ENCODE measurements at places on chromosomes 3 and 15. TPM values are rescaled to one million over a fixed set of nuclear protein-coding genes. Genes with fewer than 3 reads are reported as not detected.

Gene IMPG2
- polyA plus RNA-seq = 0.30 TPM

GRCh38 chr15:41585127-41586047 is 26.4 kb downstream of the TYRO3 start:
- peak; percentile 73 for DNase-seq

Gene GPR62
- polyA plus RNA-seq = 0.04 TPM

Gene CAMKV
- not detected for polyA plus RNA-seq

- DNase-seq = no peak
Observed at GRCh38 chr3:54243960-54244682, 121.8 kb downstream of the CACNA2D3 start.

Gene FAM81A
- 0.28 TPM for polyA plus RNA-seq

Gene PLSCR5
- not detected for polyA plus RNA-seq

DNA sequence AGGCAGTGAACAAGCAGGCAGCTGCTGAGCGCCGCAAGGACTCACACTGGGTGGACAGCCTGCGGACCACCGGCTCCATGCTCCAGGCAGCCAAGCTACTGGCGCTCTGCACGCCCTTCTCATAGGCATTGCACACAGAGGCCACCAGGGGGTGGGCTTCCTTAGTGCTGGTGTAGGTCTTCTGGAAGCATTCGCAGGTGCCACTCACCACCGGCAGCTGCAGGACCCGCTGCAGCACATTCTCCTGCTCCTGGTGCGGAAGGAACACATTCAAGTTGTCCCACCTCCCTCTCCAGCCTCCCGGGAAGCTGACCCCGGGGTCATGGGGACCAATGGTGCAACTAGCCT is 6.0 kb downstream of the PLIN1 start:
- DNase-seq = peak; percentile 37

DNA sequence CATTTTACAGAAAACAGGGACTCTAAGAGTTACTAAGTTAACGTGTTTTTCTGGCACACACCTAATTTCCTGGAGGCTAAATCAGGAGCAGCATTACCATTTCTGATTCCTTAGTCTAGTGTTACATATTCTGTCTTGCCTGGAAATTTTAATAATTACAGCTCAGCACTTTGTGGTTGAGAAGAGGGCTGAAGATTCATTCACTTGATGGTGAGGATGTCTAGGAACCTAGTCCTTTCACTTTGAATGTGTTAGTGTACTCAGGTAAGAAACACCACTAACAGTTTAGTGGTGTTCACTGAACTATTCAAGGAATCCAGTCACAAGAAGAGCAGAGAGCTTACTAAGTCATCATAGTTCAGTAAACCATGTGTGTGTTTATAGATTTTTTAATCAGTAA is 102.8 kb downstream of the STT3B start:
- no peak for DNase-seq

DNA sequence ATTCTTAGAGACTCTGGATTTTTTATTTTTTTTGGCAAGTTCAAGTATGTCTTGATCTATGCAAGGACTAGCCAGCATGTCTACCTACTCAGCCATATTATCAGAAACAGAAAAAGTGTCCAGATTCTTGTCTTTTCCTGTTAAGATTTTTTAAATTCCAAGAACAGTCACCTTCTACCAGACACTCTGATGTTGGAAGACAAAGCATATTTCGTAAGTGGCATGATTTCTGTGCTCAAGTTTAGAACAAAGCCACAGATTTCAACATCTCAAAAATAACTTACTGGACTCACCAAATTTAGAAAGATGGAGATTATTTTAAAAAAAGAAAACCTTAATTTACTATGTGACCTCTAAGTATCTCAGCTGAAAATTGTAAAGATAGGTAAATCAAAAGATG is 61.9 kb downstream of the GOLGA6L7 start:
- no peak for DNase-seq

DNA sequence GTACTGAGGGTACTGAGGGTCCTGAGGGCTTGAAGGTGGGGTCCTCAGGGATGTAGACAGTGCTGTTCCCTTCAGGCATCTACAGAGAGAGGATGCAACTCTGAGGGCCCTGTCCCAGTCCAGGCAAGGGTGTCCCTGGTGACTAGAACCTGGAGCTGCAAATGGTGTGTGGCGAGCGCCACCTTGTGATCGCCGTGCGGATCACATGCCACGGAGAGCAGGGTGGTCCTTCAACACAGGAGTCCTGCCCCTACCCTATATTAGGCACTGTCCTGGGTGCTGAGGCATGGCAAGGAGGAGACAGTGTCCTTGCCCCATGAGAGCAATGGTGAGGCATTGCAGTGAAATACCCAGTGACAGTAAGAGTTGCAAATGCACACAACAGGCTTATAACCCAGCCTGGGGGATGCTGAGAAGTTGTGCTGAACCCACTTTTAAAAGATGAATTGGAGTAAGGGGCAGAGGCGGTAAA is 23.6 kb downstream of the RHCG start:
- DNase-seq = peak; percentile 67

DNA sequence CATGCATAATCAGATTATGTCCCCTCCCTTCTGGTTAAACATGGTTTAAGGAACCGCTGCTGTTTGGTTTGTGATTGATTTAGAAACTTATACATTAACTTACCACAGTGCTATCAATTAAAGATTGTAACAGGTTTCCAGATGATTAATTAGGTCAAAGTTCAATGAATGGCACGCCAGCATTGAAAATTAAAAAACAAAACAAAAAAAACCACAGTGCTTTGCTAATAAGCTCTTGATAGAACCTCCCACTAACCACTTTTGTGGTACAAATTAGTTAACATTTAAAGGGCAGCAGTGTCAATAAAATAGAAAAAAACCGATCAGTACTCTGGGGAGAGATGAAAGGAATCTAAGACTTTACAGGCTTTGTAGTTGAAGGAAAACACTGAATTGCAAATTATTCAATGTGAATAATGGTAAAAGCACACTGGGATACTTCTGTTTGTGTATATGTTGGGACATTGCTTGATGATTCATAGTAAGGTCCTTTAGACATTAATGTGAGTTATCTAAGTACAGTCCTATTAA is 7.6 kb upstream of the C3orf38 start:
- no peak for DNase-seq

Gene SNTN
- polyA plus RNA-seq = not detected

Gene NEO1
- polyA plus RNA-seq = 0.29 TPM

- DNase-seq = no peak
Observed at GRCh38 chr3:86180696-86181095, 810.3 kb downstream of the VGLL3 start.

GRCh38 chr3:140530603-140531002 is 147.3 kb upstream of the TRIM42 start:
- no peak for DNase-seq

DNA sequence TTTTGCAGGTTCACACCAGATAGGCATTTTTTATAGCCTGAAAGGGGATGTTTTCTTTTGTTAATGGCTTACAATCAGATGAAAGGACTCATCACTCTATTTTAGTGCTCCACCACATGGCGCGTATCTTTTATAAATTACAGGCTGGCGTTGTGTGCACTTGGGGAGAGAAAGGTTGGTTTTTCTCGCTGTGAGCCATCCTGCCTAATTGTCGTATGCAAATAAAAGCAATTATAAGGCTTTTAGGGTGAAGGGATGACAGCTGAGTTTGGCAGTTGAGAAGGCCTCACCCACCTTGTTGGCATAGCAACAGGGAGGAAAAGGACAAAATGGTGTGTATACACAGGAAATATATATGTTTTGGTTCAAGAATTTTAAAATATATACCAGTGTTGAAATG is 268.0 kb downstream of the NR2F2 start:
- no peak for DNase-seq

Gene ZMAT3
- polyA plus RNA-seq = 10.3 TPM

DNA sequence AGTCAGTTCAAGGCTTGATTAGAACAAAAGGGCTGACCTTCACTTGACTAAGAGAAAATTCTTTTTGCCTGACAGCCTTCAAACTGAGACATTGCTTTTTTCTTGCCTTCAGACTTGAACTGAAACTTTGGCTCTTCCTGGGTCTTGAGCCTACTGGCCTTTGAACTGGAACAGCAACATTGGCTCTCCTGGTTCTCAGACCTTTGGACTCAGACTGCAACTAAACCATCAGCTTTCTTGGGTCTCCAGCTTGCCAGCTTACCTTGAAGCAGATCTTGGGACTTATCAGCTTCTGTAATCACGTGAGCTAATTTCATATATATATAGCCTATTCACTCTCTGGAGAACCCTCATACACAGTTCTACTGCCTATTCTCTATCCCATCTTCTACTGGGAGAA is 19.5 kb upstream of the WDR49 start:
- no peak for DNase-seq

Gene DHFR2
- polyA plus RNA-seq = 0.65 TPM

Gene CCR1
- polyA plus RNA-seq = not detected

Gene DNAJA4
- 15.4 TPM for polyA plus RNA-seq

Gene CHDH
- 0.02 TPM for polyA plus RNA-seq

Gene ZNF80
- not detected for polyA plus RNA-seq

All from endothelial cell of umbilical vein (primary cell).